ENCODE measurements at places on chromosomes 2 and 18. TPM values are rescaled to one million over a fixed set of nuclear protein-coding genes. Genes with fewer than 3 reads are reported as not detected.

UGT1A1 gene
- total RNA-seq: not detected

TOGARAM2 gene
- total RNA-seq: not detected

ANKRD30B gene
- not detected for total RNA-seq

HOXD11 gene
- total RNA-seq: not detected

G6PC2 gene
- not detected for total RNA-seq

TM4SF20 gene
- total RNA-seq: not detected

CD8B2 gene
- not detected for total RNA-seq

SLC35F6 gene
- total RNA-seq: 36.6 TPM

GRCh38 chr2:218997731-218998130 lies 4.5 kb upstream of the CRYBA2 start:
- no peaks in the 10 kb centered on the region for H3K36me3 ChIP-seq
- DNase-seq: no peak
- H3K27ac ChIP-seq: no peak overlapping the region
- peaks cover 5% of the 10 kb centered on the region for H3K4me1 ChIP-seq
- peaks cover 76% of the 10 kb centered on the region for H3K27me3 ChIP-seq

GRCh38 chr2:58740426-58740825 lies 499.3 kb upstream of the FANCL start:
- no peak overlapping the region for H3K4me3 ChIP-seq
- no peaks in the 10 kb centered on the region for H3K27me3 ChIP-seq
- no peaks in the 10 kb centered on the region for H3K4me1 ChIP-seq
- H3K27ac ChIP-seq: no peak overlapping the region
- H3K36me3 ChIP-seq: no peaks in the 10 kb centered on the region

- peaks cover 27% of the 10 kb centered on the region for H3K4me1 ChIP-seq
- no peaks in the 10 kb centered on the region for H3K27me3 ChIP-seq
- H3K36me3 ChIP-seq: no peaks in the 10 kb centered on the region
- H3K4me3 ChIP-seq: no peak overlapping the region
Observed at GRCh38 chr2:191894681-191895147, 47.8 kb upstream of the CAVIN2 start.

- DNase-seq: no peak
- no peaks in the 10 kb centered on the region for H3K36me3 ChIP-seq
- no peak overlapping the region for H3K4me3 ChIP-seq
Observed at GRCh38 chr18:37396971-37397720, 168.5 kb downstream of the CELF4 start.

GRCh38 chr2:100845141-100845991 lies 25.4 kb downstream of the NPAS2 start:
- H3K4me1 ChIP-seq: no peaks in the 10 kb centered on the region
- H3K27me3 ChIP-seq: no peaks in the 10 kb centered on the region
- H3K27ac ChIP-seq: no peak overlapping the region
- H3K36me3 ChIP-seq: no peaks in the 10 kb centered on the region

DNA sequence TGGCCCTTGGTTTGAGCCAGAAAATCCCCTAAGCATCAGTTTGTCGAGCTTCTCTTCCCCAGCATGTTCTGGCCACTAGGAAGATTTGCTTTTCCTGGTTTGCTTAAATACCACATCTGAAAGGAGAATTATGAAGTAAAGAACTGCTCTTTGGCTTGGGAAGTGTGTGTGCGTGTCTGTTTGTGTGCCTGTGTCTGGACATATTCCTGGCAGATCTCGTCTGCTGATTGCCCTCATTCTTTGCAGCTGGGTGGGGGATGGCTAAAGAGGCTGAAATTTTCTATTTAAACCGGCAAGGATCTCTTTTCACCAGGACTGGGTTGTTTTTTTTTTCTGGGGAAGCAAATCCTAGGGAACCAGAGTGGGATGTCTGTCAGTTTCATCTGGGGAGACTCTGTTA lies 57.3 kb upstream of the MBOAT2 start:
- H3K4me1 ChIP-seq: no peaks in the 10 kb centered on the region
- H3K27ac ChIP-seq: no peak overlapping the region
- no peaks in the 10 kb centered on the region for H3K27me3 ChIP-seq
- no peaks in the 10 kb centered on the region for H3K36me3 ChIP-seq

DNA sequence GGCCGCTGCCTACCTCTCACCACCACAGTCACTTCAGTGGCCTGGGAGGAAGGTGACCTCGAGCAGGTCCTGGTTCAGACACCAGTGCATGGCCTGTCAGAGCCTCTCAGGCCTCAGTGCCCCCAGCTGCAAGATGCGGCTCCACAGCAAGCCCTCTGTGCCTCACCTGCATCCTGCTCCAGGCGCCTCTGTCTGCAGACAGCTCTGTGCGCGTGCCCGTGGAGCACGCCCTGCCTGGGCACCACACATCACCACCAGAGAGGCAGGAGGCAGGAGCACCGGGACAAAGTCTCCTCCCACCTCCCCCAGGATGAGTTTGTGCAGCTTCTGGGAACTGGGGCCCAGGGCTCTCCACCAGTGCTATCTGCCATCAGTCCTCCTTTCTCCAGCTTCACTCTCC lies 98.7 kb downstream of the TFCP2L1 start:
- DNase-seq: no peak
- no peaks in the 10 kb centered on the region for H3K4me1 ChIP-seq
- H3K4me3 ChIP-seq: no peak overlapping the region

- no peaks in the 10 kb centered on the region for H3K4me1 ChIP-seq
- no peaks in the 10 kb centered on the region for H3K36me3 ChIP-seq
- H3K27ac ChIP-seq: no peak overlapping the region
- DNase-seq: no peak
- no peak overlapping the region for H3K4me3 ChIP-seq
Observed at GRCh38 chr2:143251681-143252080, 122.5 kb downstream of the ARHGAP15 start.

DNA sequence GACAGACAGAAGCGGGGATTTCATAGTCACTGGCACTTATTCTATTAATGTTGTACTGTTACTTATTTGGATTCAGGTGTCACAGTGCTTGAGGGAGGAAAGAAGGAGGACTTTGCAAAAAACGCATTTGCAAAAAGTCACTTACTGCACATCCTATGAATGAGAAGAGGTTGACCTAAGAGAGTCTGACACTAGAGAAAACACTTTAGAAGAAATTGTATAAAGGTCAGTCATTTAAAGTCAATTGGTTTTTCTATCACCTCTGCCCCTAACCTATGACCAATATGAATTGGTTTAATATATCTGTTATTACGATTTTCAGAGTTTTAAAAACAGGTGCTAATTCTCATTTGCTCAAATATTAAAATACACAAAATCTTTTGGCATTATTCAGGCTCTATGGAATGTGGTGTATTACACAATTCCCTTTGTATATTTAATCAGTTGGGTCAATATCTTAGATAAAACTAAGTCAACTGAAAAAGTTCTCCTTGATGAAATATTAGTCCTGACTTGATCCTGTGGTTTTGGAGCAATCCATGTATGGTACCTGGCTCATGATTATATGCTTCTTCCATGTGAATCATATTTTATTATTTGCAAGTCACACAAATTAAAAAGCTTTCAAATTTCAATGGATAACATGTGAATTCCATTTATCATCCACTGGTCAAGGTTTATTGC lies 157.4 kb downstream of the CDH2 start:
- DNase-seq: no peak
- no peaks in the 10 kb centered on the region for H3K4me1 ChIP-seq
- H3K27ac ChIP-seq: no peak overlapping the region
- H3K27me3 ChIP-seq: no peaks in the 10 kb centered on the region
- no peak overlapping the region for H3K4me3 ChIP-seq
- H3K36me3 ChIP-seq: no peaks in the 10 kb centered on the region

GRCh38 chr2:227576110-227576509 lies 22.6 kb upstream of the SCYGR2 start:
- no peak overlapping the region for H3K4me3 ChIP-seq
- peaks cover 3% of the 10 kb centered on the region for H3K27me3 ChIP-seq
- H3K27ac ChIP-seq: no peak overlapping the region
- peak; percentile 69 for DNase-seq
- no peaks in the 10 kb centered on the region for H3K4me1 ChIP-seq

DNA sequence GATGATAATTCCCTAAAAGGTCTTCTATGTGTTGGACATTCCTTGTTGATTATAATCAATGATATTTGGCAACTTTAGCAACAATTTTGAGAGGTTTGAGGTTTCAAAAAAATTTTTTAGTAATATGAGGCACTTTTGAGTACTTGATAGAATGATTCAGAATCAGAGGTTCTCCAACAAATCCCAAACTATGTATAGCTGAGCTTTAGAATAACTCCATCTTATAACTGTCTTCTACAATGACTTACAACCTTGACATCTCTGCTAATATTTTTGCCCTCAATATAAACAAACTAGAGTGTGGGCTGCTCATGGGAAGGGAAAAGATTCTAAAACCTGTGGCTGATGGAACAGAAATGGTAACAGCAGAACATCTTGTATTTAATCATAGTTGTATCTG lies 21.5 kb upstream of the SERPINB7 start:
- no peaks in the 10 kb centered on the region for H3K4me1 ChIP-seq
- H3K27ac ChIP-seq: no peak overlapping the region
- H3K27me3 ChIP-seq: no peaks in the 10 kb centered on the region
- no peaks in the 10 kb centered on the region for H3K36me3 ChIP-seq

DNA sequence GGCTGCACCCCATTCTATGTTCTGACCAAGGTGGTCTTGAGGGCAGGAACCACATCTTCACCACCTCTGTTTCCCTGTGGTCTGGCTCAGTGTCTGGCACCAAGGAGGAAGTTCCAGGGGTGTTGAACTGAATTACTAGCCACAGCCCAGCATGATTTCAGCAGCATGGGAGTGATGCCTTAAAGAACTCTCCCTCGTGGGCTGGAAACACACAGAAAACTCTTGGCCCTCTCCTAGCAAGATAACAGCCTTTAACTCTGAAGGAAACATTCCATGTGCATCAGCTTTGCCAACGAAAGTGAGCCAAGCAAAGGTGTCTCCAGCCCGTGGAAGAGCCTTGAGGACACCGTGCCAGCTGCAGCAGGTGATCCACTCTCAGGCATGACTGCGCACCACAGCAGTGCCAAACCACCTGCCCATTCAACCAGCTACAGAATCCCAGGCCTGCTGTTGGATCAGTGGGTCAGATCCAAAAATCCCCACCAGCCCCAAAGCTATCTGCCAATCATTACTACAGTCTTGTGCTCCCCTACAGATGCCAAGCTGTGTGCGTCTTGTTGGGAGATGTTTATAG lies 124.8 kb downstream of the TTC32 start:
- no peak overlapping the region for H3K27ac ChIP-seq
- peaks cover 11% of the 10 kb centered on the region for H3K4me1 ChIP-seq
- H3K36me3 ChIP-seq: no peaks in the 10 kb centered on the region

- peak overlapping the region; percentile 62 for H3K27ac ChIP-seq
- peak; percentile 90 for DNase-seq
- H3K27me3 ChIP-seq: no peaks in the 10 kb centered on the region
- H3K4me3 ChIP-seq: no peak overlapping the region
Observed at GRCh38 chr18:62334120-62334519, 9.0 kb downstream of the TNFRSF11A start.

- peaks cover 38% of the 10 kb centered on the region for H3K36me3 ChIP-seq
- DNase-seq: no peak
- no peak overlapping the region for H3K27ac ChIP-seq
- H3K4me1 ChIP-seq: peaks cover 40% of the 10 kb centered on the region
- no peak overlapping the region for H3K4me3 ChIP-seq
Observed at GRCh38 chr2:201136889-201137321, 20.9 kb downstream of the CFLAR start.

DNA sequence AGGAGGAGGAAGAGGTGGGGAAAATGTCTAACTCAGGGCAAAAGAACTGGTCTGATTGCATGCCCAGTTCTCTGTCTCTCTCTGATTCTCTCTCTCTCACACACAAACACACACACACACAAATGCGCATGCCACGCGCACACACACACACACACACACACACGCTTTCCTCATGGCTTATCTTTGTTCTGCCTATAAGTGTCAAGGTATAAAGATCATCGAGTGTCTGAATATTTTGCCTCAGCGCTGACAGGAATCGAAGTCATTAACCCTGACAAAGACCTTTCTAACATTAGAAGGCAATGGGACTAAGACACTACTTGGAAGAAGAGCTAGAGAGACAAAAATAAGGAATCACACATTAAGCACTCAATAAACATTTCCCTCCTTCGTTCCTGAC lies 497.1 kb upstream of the KLHL29 start:
- no peak overlapping the region for H3K27ac ChIP-seq
- H3K4me1 ChIP-seq: no peaks in the 10 kb centered on the region
- no peak for DNase-seq
- no peaks in the 10 kb centered on the region for H3K27me3 ChIP-seq

DNA sequence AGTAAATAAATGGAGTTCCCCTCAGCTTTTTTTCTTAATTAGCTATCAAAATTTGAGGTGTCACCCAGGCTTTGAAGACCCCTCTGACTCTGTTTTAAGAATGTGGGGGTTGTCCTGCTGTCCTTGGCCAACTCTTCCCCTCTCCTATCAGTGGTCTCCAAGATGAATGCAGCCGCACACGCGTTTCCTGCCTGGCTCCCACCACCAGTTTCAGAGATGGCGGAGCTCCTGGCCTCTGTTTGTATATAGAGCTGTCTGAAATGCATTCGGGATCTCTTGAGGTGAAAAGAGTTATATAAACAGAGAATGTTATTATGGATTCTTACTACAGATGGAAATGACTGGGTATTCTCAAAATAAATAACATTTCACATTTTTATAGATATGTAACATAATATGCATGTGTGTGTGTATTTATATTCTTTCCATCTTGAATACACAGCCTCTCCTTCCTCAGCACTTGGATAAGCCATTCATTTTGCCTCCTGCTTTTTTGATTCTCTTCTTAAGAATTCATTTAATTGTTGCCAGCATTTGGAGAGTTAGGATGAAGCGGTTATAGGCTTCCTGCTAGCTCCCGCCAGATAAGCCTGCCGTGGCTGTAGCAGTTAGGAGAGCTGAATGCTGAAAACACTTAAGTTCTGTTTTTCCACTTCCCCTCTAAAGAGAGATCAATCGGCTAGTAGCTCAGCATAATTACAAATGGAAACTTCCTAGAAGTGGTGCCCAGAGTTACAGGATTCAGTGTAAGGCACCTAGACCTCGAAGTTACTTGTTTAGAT lies 659.3 kb upstream of the FANCL start:
- H3K27me3 ChIP-seq: no peaks in the 10 kb centered on the region
- DNase-seq: no peak
- H3K36me3 ChIP-seq: no peaks in the 10 kb centered on the region
- H3K4me3 ChIP-seq: no peak overlapping the region
- H3K4me1 ChIP-seq: no peaks in the 10 kb centered on the region

DNA sequence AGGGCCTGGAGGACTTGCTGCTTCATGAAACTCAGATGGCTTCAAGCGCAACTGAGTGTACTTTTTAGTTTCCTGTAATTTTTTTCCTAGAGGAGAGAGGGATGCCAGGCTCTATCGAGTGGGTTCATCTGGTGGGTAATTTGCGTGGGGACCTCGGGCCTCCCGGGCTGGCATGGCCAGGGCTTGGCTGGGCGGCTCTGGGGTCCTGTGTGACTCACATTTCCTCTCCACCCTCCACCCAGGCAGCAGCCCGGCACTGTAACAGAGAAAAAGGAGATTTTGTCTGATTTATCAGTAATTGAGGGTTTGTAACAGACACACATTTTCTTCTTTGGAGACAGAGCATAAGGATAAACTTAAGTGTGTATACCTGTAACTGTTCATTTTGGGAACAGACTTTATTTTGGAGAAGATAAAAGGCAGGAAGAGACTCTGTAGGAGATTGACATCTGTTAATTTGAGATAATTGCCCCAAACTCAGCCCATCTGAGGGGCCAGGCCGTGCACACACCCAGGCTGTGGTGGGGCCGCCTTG lies 64.3 kb downstream of the NFATC1 start:
- peak overlapping the region; percentile 98 for H3K27ac ChIP-seq
- H3K36me3 ChIP-seq: peaks cover 23% of the 10 kb centered on the region
- DNase-seq: peak; percentile 54
- H3K4me1 ChIP-seq: peaks cover 30% of the 10 kb centered on the region
- H3K27me3 ChIP-seq: no peaks in the 10 kb centered on the region

GRCh38 chr2:238019962-238020361 lies 40.8 kb upstream of the SCLY start:
- no peak overlapping the region for H3K27ac ChIP-seq
- H3K36me3 ChIP-seq: peaks cover 2% of the 10 kb centered on the region
- no peak for DNase-seq
- no peaks in the 10 kb centered on the region for H3K27me3 ChIP-seq

Measured in endothelial cell of umbilical vein (primary cell).